ENCODE measurements at places on chromosomes 13 and 19. TPM values are rescaled to one million over a fixed set of nuclear protein-coding genes. Genes with fewer than 3 reads are reported as not detected.

Gene FGF22
- total RNA-seq, result 0.30 TPM

Gene ACTMAP
- 7.4 TPM for total RNA-seq

Gene GNA15
- total RNA-seq, result 1.5 TPM

DNA sequence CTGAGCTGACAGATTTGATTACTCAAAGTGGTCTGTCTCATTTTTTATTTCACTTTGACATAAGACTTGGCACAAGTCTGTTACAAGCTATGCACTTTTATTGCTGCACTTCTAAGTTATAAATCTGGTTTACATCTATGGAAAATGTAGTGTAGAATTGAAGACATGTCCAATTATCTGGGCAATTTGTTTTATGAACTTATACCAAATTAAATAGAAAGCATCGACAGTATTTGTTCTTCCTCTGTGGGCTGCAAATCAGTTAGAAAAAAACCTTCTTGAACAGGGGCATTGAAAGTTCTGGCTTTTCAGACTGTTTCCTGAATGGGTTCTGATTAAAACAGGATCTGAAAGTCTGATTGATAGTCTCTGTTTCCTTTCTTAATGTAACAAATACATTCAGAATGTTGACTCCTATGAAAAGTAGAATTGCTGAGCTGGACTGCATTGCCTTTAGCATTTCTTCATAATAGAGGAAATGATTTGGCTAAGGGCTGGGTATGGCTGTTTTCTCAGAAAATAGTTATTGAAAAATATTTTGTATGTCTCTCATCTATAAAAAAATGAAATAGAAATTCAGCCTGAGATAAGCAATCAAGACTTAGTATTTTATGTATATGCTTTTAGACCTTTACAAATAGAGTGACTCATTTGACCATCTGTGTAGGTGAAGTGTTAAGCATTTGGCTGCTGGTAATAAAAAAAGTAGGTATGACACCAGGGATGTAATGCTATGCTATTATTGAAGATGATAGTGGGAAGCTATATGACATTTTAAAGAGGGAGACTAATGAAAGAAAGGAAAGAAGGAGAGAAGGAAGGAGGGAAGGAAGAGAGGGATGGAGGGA, 210.9 kb upstream of the SPRY2 start:
- H3K27me3 ChIP-seq, result no peaks in the 10 kb centered on the region
- DNase-seq, result no peak
- no peak overlapping the region for H3K4me3 ChIP-seq
- H3K36me3 ChIP-seq, result no peaks in the 10 kb centered on the region

DNA sequence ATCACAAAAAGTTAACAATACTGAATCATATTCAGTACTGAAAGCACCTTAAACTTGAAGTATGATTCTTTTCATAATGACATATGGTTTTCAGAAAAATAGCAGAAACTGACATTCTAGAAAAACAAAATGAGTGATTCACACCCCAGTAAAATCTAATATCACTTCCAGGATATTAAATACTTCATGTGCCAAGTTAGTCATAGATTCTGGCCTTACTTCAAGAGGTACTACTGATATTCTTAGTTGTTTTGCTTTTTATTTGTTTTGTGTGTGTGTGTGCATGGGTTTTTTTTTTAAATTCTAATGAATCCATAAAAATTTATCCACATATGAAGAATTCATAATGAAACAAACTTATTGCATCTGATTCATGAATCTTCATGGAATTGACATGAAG, 207.9 kb upstream of the UFM1 start:
- H3K4me3 ChIP-seq, result no peak overlapping the region
- DNase-seq, result no peak
- H3K4me1 ChIP-seq, result no peaks in the 10 kb centered on the region

Gene SLC10A2
- total RNA-seq, result not detected

Gene PCDH9
- 16.2 TPM for total RNA-seq

DNA sequence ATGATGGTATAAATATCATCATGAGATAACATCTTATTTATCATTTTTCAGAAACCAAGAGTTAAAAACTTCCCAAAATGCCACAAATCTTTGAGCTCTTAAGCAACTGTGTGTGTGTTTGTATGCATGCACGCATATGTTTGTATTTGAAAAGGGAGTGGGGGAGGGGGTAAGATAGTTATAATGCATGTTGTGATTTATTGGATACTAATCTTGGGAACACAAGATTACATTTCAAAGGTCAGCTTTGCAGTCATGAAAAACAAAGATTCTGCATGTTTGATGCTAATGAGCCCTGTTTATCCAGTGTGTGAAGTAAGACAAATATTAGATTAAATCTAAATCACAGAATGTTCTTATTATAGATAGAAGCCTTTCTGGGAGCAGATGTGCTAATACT, 355.9 kb downstream of the DCT start:
- no peak for DNase-seq
- H3K36me3 ChIP-seq, result no peaks in the 10 kb centered on the region
- H3K27me3 ChIP-seq, result no peaks in the 10 kb centered on the region
- H3K4me1 ChIP-seq, result peaks cover 8% of the 10 kb centered on the region
- H3K4me3 ChIP-seq, result no peak overlapping the region

DNA sequence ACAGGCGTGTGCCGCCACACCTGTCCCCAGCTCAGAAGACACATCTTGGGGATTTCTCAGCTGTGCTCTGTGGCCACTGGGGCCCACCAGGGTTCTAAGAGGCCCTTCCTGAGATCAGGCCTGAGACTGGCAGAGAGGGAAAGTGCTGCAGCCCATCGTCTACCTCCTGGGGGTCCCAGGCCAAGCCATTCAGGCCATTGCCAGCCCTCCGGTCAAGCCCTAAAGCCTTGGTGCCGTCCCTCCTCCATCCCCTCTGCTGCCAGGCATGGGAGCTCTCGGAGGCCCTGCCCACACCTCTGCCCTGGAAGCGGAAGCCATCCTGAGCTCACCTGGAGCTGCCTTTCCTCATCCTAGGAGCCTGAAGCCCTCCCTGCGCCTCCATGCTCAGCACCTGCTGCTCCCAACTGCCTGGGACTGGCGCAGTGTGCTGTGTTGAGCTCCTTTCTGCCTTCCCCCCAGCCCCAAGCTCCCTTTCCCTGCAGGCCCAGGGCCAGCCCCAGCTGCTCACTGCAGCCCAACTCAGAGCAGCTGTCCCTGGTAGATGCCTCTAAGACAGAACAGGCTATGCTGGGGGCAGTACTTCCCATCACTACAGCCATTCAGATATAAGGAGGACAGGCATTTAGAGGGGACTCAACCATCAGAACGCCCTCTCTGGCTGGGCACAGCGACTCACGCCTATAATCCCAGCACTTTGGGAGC, 2.9 kb downstream of the SLC7A9 start:
- no peak overlapping the region for H3K27ac ChIP-seq
- no peak overlapping the region for H3K4me3 ChIP-seq
- H3K36me3 ChIP-seq, result no peaks in the 10 kb centered on the region
- DNase-seq, result no peak

DNA sequence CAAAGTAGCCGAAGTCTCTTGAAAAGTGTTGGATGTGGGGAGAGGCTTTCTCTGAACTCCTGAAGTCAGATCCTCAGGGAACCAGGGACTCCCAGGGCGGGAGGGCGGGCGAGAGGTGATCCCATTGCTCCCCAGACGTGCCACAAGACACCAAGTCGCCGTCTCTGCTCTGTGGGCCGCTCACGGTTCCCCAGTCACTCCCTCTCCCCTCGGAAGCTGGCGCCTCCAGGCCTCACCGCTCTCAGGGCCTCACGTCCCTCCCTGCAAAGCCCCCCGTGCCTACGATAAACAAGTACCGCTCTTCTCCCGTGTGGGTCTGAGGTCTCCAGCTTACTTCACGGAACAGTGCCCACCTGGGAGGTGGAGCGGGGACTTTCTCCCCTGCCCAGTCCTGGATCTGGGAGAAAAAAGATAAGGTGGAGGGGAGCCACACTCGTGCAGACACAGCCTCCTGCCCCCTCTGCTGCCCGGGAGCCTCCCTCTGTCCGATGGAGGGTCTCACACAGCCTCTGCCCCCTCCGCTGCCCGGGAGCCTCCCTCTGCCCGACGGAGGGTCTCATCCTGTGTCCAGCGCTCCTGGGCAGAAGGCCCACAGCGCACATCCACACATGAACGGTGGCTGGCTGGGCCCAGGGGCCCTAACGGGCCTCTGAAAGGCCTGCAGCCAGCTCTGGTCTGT, 50.7 kb downstream of the GAS6 start:
- no peaks in the 10 kb centered on the region for H3K27me3 ChIP-seq
- no peak overlapping the region for H3K27ac ChIP-seq
- H3K4me1 ChIP-seq, result peaks cover 41% of the 10 kb centered on the region
- peaks cover 10% of the 10 kb centered on the region for H3K36me3 ChIP-seq
- H3K4me3 ChIP-seq, result no peak overlapping the region
- DNase-seq, result no peak

- no peaks in the 10 kb centered on the region for H3K4me1 ChIP-seq
- no peak overlapping the region for H3K27ac ChIP-seq
- H3K27me3 ChIP-seq, result no peaks in the 10 kb centered on the region
- no peak for DNase-seq
These were observed 139.4 kb downstream of the HS6ST3 start for GRCh38 chr13:96229356-96229755.

Gene NALCN
- 5.5 TPM for total RNA-seq

GRCh38 chr13:99717959-99718674, 216.8 kb downstream of the TM9SF2 start:
- no peak overlapping the region for H3K27ac ChIP-seq
- no peaks in the 10 kb centered on the region for H3K4me1 ChIP-seq
- H3K27me3 ChIP-seq, result no peaks in the 10 kb centered on the region
- no peak for DNase-seq

Gene KIR3DL2
- total RNA-seq, result not detected

- peak overlapping the region; percentile 80 for H3K27ac ChIP-seq
- H3K4me1 ChIP-seq, result peaks cover 98% of the 10 kb centered on the region
- H3K36me3 ChIP-seq, result no peaks in the 10 kb centered on the region
- DNase-seq, result no peak
These were observed 16.8 kb downstream of the ELL start for GRCh38 chr19:18504886-18505610.

DNA sequence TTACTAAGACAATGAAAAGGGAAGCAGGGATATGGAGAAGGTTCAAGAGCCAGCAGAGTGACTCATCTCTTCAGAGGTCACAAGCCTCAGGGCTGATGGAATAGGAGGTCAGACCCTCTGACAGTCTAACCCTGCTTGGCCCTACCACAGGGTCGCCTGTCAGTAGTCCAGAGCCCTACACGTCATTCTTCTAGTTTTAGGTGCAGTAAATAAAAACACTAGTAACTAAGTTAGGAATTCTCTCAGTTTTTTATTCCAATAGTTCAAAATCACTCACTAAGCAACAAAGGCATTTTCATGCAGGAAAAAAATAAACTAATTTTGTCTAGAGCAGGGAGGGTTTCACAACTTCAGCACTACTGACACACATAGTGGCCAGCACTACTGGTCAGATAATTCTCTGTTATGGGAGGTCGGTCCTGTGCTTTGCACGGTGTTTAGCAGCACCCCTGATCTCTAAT, 27.2 kb downstream of the FOXO1 start:
- no peaks in the 10 kb centered on the region for H3K36me3 ChIP-seq
- H3K4me3 ChIP-seq, result no peak overlapping the region
- peaks cover 76% of the 10 kb centered on the region for H3K4me1 ChIP-seq
- DNase-seq, result no peak
- H3K27ac ChIP-seq, result peak overlapping the region; percentile 26

- no peaks in the 10 kb centered on the region for H3K27me3 ChIP-seq
- H3K27ac ChIP-seq, result no peak overlapping the region
- H3K4me3 ChIP-seq, result no peak overlapping the region
- no peaks in the 10 kb centered on the region for H3K36me3 ChIP-seq
These were observed 416.2 kb downstream of the DIAPH3 start for GRCh38 chr13:59747529-59747928.

- H3K36me3 ChIP-seq, result no peaks in the 10 kb centered on the region
- H3K27ac ChIP-seq, result no peak overlapping the region
- H3K27me3 ChIP-seq, result peaks cover 15% of the 10 kb centered on the region
- no peak overlapping the region for H3K4me3 ChIP-seq
These were observed 33.3 kb upstream of the MUC16 start for GRCh38 chr19:9043524-9043923.

- no peak for DNase-seq
- H3K36me3 ChIP-seq, result no peaks in the 10 kb centered on the region
- no peaks in the 10 kb centered on the region for H3K27me3 ChIP-seq
- H3K4me3 ChIP-seq, result no peak overlapping the region
- H3K4me1 ChIP-seq, result peaks cover 8% of the 10 kb centered on the region
- H3K27ac ChIP-seq, result no peak overlapping the region
These were observed 3.8 kb upstream of the KCTD12 start for GRCh38 chr13:76890021-76890420.

- no peak overlapping the region for H3K27ac ChIP-seq
- DNase-seq, result no peak
- H3K4me1 ChIP-seq, result no peaks in the 10 kb centered on the region
These were observed 55.7 kb upstream of the ZNF507 start for GRCh38 chr19:32289566-32290210.

DNA sequence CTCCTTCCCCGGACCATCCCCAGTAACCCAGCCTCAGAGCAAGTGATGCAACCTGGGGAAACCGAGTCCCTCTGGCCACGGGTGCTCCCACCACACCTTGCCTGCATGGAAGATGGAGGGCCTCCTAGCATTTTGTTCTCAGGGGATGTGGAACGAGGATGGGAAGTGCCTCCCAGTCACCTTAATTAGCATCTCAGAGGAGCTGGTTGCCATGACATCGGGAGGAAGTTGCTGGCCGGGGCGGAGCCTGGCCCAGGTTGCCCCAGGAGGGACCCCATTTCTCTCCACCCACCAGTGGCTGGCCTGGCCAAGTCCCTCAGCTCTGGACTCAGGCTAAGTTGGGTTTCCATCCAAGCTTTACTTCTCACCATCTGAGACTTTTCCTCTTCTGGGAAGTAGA, 24.1 kb upstream of the PTPRS start:
- H3K27ac ChIP-seq, result no peak overlapping the region
- no peak overlapping the region for H3K4me3 ChIP-seq
- no peak for DNase-seq
- H3K36me3 ChIP-seq, result no peaks in the 10 kb centered on the region
- no peaks in the 10 kb centered on the region for H3K4me1 ChIP-seq
